ENCODE measurements at places on chromosomes 11 and 22.

DNA sequence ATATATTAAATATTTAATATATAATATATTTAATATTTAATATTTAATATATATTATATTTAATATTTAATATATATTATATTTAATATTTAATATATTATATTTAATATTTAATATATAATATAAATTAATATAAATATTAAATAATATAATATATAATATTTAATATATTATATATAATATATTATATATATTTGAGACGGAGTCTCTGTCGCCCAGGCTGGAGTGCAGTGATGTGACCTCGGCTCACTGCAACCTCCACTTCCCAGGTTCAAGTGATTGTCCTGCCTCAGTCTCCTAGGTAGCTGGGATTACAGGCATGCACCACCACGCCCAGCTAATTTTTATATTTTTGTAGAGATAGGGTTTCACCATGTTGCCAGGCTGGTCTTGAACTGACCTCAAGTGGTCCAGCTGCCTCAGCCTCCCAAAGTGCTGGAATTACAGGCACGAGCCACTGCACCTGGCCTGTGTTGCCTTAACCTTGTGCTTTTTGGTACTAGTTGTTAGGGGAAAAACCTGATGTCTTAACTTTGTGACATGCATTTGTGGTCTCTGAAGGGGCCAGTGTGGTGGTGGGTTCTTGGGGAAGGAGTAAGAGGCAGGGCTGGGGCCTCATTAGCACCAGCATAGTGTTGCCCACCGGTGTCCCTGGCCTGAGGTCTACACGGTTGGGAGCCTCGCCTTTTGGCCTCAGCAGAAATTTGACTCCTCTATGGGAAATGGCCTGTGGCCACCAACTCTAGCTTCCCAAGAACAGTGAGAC is 16.6 kb downstream of the SEC14L3 start:
- no peak for DNase-seq

DNA sequence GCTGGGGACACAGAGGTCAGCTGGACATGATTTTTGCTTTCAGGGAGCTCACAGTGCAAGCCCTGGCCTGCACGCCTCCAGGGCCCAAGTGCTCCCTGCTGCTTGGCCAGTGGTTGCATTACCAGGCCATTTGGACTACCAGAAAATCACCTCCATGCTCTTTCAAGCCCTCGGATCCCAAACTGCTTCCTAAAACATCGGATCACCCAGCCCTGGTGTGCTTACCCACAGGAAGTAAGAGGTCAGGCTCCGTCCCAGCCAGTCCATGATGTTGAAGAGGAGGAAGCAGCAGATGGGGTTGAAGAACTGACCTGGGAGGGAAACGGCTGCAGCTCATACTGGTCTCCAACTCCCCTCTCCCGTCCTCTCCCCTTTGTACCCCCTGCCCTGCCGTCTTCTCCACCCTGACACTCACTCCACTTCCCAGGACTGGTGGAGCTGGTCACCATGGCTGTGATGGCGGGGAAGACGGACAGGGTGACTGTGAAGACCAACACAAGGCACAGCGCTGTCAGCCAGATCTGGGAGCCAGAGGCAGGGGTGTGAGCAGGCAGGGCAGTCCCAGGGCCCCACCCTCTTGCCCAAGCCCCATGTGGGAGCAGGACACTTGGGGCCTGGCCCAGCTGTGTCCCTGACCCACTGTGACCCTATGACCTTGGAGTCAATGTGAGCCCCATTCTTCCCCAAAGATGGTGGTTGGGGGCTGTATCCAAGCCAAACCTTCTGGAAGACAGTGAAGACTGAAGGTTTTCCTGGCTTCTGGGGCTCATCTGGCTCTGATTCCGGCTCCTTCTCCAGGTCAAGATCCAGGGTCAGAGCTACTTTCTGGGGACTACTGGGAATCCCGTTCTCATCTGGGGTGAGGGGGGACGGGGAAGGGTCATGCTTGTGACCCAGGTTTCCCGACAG is 5.6 kb downstream of the SLC29A2 start:
- DNase-seq: no peak

- DNase-seq: peak; percentile 62
Measured at GRCh38 chr11:64859542-64860414, 15.3 kb upstream of the CDC42BPG start.

DNA sequence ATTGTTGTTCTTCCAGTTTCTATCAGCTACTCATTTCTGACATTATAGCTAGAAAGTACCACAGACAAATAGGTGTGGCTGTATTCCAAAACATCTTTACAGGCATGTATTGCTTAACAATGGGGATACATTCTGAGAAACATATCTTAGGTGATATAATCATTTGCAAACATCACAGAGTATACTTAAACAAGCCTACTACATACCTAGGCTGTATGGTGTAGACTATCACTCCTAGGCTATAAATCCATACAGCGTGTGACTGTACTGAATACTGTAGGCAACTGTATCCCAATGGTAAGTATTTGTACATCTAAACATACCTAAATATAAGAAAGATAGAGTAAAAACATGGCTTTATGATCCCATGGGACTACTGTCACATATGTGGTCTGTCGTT is 231.8 kb downstream of the ETS1 start:
- DNase-seq: no peak

GRCh38 chr11:70525006-70525405 is 126.7 kb downstream of the CTTN start:
- no peak for DNase-seq

- DNase-seq: no peak
Measured at GRCh38 chr11:119156496-119156895, 7.6 kb downstream of the ABCG4 start.

GRCh38 chr22:20238536-20238900 is 29.6 kb downstream of the RTN4R start:
- DNase-seq: peak; percentile 44

DNA sequence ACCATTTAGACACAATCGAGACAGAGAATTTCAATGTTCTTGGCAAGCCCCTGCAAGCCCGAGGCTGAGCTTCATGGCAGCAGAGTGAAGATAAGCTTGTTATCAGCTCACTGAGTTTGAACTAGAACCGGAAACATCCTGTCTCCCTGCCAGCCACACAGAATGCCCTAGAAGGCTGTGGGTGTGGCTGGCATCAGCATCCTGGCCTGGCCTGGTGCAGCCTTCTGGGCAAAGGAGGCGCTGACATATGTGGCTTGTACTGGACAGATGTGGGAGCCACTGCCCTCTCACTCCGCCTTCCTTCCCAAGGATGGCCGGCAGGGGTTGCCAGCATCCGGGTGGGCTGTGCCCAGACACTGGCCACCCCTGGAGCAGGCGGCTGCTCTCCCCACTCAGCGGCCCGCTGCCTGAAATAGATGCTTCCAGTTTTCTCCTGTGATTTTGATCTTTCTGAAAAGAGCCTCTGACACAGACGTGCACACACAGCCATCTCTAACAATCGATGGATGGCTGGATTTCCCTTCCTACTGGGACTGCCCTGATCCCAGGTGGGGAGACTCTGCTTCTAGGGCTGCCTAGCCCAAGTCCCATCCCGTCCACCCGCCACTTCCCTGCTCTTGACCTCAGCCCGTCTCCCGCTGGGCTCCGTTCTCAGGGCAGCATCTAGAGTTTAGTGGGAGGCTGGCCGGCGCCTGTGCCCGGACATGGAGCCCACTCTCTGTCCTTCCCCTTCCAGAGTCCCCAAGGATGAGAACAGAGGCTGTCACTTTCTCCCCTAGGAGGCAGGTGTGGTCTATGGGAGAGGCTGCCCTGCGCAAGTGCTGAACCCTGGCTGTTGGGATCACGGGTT is 149.7 kb downstream of the CTTN start:
- DNase-seq: no peak

GRCh38 chr11:106077609-106078455 is at the start of gene AASDHPPT:
Gene AASDHPPT, plus strand, starts transcription at chr11:106077662. Its CDS starts 49 bp downstream, at chr11:106077711.
- no peak for DNase-seq

- no peak for DNase-seq
Measured at GRCh38 chr11:36390963-36391471, 94.9 kb downstream of the PRR5L start.

GRCh38 chr22:32501836-32502752 is 27.5 kb downstream of the FBXO7 start:
- no peak for DNase-seq

- no peak for DNase-seq
Measured at GRCh38 chr11:92907671-92908070, 61.8 kb upstream of the MTNR1B start.

DNA sequence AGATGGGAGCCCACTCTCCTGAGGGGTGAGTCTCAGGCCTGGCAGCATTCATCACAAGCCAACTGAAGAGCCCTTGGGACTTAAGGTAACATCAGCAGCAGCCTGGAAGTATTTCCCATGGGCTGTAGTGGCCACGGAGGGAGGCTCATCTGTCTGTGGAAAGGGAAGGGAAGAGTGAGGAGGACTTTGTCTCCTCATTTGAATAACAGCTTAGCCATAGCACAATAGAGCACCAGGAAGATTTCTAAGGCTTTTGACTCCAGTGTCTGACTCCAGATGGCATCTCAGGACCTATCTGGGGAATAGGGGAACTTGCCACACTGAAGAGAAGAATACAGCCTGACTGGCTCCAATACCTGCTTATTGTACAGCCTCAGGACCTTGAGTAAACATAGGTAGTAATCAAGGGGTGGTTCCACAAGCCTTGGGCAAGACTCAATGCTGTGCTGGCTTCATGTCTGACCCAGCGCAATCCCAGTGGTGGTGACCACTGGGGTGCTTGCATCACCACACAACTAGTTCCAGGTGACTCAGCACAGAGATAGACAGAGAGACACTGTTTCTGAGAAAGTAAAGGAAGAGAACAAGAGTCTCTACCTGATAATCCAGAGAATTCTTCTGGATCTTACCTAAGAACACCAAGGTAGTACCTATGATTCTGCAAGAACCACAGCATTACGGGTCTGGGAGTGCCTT is 510.5 kb upstream of the CCDC179 start:
- no peak for DNase-seq

DNA sequence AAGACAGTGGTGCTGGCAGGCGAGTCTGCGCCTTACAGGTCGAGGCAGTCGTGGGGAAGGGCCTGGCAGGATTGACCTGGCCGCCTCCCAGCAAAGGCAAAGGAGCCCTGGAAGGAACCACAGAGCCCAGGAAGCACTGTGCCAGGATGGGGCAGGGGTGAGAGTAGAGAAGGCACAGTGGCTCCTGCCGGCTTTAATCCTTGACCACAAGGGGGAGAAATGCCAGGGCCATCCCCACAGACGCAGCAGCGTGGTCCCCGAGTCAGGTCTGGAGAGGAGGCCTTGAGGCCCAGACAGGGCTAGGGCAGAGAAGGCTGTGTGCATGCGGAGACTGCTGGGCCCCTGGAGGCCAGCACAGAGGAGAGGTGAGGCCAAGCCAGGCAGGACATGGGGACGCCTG is 9.9 kb upstream of the NDUFS8 start:
- DNase-seq: no peak

- no peak for DNase-seq
Measured at GRCh38 chr11:70501051-70501901, 102.9 kb downstream of the CTTN start.

DNA sequence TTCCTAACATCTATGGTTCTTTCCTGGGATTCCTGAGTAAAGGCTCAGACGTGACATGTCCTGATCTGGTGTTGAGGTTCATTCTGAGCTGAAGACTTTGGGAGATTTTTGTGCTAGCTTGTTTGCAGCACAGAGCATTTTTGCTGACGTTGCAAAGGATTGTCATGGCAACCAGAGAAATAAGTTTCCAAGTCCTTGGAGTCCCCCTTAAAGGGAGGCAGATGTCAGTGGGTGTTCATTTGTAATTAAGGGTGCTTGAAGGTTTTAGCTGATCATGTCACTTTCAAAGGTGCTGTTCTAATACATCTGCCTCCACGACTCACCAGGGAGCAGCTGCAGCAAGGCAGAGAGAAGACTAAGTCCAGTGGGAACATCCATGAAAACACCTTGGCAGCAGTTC is 5.4 kb upstream of the SYN3 start:
- no peak for DNase-seq

DNA sequence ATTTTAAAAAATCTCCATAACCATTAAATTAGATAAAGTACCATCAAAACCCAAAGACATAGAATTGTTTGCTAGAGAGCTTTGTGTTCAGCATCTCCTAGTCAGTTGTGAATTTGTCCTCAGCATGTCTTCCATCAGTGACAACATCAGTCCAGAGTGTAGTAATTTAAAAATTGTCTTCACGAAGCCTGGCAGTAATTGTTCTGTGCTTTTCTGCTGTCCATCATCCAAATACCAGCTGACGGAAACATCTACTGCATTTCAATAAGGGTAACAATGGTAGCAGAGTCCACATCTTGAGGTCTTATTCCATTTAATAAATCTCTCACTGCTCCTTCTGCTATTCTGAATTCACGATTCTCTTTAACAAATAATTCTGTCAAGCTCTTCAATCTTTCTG is 121.5 kb downstream of the ATXN10 start:
- DNase-seq: no peak

All from stimulated activated CD4-positive, alpha-beta T cell treated with anti-CD3 and anti-CD28 coated beads, Interleukin-12 subunit alpha, Interleukin-12 subunit beta, amount 100 ng/mL, for 48 hours (primary cell).